Stimulated activated CD8-positive, alpha-beta memory T cell treated with anti-CD3 and anti-CD28 coated beads, Interleukin-15, amount 100 ng/mL, for 24 hours (primary cell): ENCODE measurements at places on chromosomes 5 and 9.

DNA sequence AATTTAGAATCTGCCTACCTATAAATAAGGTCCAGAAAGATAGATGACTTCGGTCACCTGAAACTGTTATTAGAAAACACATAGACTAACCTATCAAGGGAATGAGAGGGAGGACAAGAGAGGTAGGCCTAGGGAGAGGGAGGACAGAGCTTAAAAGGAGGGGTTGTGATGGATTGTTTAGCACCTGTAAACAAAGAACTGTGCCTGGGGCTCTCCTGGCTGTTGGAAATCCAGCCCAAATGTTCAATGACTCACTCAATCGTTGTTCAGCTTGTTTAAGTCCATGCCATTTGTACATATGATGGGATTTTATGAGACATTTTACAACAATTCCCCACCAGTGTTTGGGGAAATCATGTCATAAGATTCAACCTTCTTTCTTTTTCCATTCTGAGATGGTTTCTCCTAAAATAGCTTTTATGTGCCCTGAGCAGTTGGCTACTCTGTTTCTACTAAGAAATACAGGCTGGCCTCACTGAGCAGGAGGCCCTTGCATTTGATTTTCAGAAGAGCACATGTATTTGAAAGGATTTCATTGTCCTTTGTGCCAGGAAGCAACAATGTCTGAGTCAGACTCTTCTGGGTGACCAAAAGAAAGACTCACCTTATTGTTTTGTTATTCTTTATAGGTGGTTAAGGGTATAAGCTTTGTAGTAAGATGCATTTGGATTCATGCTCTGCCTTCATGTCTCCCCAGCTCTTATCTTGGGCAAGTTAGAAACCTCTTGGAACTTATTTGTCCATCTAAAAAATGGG lies 48.2 kb upstream of the GPR151 start:
- DNase-seq: no peak

DNA sequence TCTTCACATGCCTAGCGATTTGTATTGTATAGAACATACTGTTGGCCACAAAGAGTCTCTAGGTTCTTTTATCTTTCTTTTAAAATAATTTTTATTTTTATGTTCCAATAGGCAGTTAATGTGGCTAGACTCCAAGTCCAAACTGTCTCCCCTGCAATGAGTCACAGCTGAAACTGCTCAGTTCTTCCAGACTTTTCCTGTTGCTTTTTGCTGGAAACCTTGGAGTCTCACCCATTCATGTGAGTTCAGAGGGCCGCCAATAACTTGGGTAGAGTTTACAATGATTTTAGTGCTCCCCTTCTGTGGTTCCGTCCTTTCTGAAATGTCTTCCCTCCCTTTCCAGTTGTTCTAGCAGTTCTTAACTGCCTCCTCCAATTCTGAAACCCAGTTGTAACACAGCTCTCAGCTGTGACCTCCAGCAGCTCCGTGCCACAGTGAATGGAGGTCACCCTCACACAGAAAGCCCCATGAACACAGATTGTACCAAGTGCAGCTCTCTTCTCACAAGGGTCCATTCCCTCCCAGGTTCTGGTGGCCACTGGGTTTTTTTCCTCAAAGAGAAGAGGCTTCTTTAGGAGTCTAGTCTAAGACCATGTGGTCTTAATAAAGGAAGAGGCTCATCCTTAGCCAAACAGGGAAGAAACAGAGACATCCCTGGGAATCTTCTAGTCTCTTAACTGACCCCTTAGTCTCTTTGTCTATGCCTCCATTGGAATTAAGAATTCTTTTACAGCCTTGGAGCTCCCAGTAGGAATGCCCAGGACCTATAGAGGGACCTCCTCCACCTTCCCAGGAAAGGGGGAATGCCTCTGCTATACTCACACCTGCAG lies 198.5 kb downstream of the SPOCK1 start:
- no peak for DNase-seq

- no peak for DNase-seq
Measured at GRCh38 chr5:136040746-136041415, 12.1 kb downstream of the TGFBI start.

DNA sequence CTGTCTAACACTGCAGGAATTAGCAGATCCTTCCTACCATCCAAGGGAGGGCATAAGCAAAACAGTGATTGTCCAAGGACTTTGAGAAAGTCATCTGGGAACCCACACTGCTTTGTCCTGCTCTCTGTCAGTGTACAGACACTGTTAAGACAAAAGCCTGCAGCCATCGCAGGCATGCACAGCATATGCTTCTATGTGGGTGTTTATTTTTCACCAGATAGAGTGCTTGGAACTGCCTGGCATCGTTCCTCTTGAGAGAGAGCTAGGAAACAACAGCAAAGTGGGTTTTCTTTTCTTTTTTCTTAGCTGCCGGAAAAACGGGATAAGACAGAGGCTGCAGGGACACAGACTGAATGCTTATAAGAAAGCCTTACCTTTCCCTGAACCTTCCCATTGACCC lies 212.3 kb downstream of the ICE1 start:
- DNase-seq: no peak

DNA sequence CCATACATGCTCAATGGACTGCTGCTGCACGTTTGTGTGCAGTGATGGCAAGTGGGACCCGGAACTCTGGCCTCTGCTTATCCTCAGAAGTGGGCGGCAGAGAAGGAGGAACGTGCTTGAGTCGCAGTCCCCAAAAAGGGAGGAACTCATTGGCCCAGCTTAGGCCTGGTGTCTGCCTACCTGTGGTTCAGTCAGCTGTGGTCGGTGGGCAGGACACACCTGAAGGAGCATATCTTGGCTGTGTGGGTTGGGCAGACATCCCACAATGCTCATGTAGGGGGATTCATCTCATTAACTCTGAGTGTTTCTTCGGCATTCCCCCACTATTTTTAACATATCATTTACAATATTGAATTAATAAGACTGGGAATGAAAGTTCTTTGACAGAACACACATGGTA lies 122.9 kb upstream of the IL12B start:
- DNase-seq: no peak

- no peak for DNase-seq
Measured at GRCh38 chr5:100424017-100424416, 111.2 kb upstream of the FAM174A start.

DNA sequence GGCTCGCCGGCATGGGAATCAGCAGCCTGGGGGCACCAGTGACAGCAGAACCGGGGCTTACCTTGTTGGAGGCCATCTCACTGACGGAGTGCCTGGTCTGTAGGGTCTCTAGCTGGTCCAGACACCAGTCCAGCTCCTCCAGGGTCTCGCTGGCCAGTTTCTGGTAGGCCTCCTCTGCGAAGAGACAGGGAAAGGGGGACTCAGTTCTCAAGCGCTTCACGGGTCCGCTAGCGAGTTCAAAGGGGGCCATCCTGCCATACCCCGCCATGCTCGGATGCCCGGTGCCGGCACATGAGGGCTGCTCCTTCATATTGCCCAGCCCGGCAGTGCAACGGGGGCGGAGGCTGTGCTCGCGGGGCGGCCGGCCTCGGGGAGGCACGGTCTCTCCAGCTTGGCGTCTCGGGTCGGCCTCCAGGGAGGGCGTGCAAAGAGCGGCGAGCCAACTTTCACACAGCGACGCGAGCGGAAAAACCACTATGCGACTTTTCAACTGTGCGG lies 456.0 kb downstream of the RAB3C start:
- DNase-seq: no peak

DNA sequence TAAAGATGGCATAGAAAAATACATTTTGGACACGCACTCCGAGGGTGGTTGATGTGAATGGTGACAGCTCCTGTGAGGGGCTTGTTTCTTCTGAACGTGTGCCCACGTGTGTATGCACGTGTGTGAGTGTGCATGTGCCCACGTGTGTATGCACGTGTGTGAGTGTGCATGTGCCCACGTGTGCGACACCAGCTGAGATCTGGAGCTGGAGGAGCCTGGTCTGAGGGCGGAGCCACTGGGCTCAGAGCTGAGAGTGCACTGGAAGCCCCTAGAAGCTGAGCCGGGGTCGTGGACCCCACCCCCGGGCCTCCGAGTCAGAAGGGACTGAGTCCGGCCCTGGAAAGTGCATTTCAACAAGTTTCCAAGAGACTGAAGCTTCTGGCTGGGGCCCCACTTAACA lies 282.5 kb upstream of the IRX4 start:
- DNase-seq: no peak

DNA sequence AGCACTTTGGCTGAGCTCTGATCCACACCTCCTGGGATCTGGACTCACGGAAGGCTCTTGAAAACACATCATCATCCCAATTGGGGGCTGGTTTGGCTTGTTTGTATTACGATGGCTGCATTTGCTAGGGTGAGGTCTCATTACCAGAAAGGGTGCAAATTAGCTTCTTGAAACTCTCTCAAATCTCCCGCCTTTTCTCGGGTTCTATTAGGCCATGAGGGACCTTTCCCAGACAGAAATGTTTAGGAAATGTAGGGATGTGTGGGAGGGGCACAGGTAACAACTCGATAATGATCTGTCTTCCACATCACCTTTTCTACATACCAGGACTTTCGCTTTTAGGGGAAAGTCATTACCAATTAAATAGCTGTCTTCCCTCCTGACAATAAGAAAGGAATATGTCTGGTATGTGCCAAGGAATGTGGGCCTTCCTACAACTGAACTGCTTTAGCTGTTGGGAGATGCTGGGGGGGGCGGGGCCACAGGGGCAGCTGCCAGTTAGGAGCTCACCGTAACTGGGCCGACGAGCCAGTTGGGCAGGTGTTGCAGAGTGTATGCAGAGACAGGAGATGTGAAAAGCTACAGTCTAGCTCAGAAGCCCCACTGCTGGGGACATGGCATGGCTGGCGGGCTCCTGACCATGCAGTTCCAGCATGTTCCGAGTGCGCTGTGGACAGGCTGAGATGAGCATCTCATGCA lies 71.2 kb downstream of the AK8 start:
- DNase-seq: no peak

GRCh38 chr9:131121346-131121745 lies 4.0 kb upstream of the NUP214 start:
- DNase-seq: no peak

GRCh38 chr5:179620703-179621350 lies 2.6 kb downstream of the HNRNPH1 start:
- DNase-seq: no peak

DNA sequence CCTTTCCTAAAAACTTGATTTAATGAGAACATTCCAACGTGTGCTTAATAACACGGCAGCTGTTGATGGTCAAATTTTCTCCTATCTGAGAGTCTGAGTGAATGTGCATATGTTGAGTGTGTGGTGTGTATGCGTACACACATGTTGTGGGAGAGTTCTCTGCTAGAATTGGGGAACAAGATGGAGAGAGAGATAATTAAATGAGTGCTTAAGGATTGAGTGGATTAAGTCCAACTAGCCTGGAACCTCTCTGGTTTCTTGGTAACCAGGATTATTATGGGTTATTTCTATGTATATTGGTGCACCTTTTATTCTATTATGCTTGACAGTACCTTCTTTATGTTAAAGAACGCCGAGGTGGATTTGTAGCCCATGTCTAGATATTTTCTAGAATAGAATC lies 36.4 kb upstream of the TNFAIP8 start:
- DNase-seq: no peak

GRCh38 chr9:437574-438001 lies 222.9 kb downstream of the DOCK8 start:
- no peak for DNase-seq

GRCh38 chr9:12185856-12186255 lies 507.3 kb upstream of the TYRP1 start:
- DNase-seq: no peak

DNA sequence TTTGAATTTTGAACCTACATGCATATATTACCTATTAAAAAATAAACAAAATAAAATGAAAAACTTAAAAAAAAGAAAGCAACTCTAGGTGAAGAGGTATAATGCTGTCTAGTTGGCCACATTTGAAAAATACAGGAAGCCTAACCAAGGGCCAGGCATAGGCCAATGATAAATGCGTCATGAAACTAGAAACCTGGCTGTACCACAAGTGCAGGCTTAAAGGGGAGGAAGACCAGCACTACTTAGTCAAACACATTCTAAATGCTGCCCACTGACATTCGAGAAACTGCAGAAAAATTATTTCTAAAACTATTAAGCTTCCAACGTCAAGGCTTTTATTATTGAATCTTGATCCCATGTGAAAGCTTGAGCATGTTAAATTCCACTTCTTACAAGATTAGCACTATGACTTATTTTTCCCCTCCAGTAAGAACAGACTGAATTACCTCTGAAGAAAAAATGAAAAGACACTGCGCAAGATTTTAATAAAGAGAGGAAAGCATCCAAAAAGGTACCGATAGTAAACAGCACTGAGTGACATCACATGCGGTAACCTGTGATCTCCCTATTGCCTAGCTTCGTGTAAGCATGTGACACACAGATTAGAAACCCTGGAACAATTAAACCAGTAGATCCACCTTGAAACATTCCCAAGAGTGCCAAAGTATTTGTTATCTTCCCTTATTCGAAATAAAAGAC lies 16.2 kb downstream of the CDC14B start:
- no peak for DNase-seq

GRCh38 chr5:134777366-134777765 lies 18.8 kb downstream of the DDX46 start:
- no peak for DNase-seq

DNA sequence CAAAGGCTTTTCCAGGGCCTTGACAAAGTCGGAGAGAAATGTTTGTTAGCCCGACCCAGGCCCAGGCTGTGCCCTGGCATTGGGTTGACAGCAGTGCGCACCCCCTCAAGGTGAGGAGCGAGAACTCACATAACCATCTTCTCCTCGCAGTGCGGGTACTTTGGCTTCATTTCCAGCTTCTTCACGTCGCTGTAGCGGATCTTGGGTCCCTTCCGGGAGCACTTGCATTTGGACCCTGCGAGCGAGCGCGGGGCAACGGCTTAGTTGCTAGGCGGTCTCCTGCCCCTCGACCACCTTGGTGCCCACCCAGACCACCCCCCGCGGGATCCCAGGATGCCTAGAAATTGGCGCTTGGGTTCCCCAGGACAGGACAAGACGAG lies 496 bp downstream of the CXCL14 start:
- DNase-seq: no peak

GRCh38 chr5:143506836-143507552 lies 103.5 kb upstream of the NR3C1 start:
- DNase-seq: no peak

DNA sequence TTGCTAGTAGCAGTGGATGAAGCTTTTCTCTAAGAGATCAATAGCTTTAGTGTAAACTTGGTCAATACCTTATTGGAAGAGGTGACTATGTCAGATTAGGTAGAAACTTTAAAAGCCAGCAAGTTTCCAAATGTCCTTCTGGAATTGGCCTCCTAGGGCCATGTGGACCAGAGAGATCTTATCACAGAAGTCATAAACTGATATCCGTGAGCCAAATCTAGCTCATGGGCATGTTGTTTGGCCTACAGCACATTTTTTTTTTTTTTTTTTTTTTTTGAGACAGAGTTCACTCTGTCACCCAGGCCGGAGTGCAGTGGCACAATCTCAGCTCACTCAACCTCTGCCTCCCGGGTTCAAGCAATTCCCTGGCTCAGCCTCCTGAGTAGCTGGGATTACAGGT lies 157.5 kb upstream of the CCDC152 start:
- no peak for DNase-seq

- DNase-seq: no peak
Measured at GRCh38 chr9:87216897-87217455, 269.7 kb upstream of the GAS1 start.

- no peak for DNase-seq
Measured at GRCh38 chr5:105413406-105413990, 1850.9 kb upstream of the NUDT12 start.

- no peak for DNase-seq
Measured at GRCh38 chr9:94656200-94656599, 16.9 kb upstream of the FBP1 start.

- DNase-seq: no peak
Measured at GRCh38 chr5:25481463-25481862, 836.7 kb upstream of the CDH10 start.
